RPMI7951 (cell line): ENCODE measurements at places on chromosomes 4 and X. TPM values are rescaled to one million over a fixed set of nuclear protein-coding genes. Genes with fewer than 3 reads are reported as not detected.

- DNase-seq, result no peak
Observed at GRCh38 chrX:70437011-70437410, 7.6 kb upstream of the DLG3 start.

DNA sequence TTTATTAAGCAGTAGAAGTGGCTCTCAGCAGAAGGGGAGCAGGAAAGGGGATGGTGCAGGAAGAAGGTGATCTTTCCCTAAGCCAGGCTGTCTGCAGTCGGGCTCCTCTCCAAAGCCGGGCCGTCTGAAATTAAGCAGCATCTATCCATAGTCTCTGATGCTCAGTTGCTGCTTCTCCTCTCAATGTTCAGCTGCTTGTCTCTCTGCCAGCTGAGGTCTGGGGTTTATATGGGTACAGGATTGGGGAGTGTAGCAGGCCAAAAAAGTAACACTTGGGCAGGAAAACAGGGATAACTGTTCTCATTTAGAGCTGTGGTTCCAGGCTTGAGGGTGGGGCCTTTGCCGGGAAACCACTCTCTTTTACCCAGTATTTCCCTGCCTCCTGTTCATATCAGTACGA, 39.2 kb upstream of the CCKAR start:
- no peak for DNase-seq

DNA sequence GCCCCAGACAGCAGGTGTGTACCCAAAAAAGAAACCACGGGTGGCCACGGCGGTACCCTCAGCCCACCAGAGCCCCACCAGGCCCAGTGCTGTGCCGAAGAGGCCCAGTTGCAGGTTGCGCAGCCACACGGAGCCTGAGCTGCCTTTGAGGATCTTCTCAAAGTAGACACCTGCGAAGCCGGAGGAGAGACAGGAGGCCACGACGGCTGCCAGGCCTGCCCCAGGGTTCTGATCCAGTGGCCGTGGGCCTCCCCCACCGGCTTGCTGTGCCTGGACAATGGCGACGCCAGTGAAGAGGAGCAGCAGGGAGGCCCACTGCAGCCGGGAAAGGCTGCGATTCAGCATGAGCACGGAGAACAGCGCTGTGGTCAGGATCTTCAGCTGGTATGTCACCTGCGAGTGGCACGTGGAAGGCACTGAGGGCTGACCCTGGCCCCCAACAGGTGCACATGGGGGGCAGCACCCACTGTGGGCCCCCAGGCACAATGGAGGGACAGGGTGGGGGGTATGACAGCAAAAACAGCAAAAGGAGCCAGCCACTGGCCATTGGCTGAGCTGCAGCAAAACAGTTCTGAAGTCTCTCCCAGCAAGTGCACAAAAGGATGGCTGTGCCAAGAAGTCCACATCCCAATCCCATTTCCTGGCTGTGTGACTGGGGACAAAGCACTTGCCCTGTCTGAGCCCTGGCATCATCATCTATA, 6.2 kb downstream of the SLC35A2 start:
- DNase-seq, result no peak

DNA sequence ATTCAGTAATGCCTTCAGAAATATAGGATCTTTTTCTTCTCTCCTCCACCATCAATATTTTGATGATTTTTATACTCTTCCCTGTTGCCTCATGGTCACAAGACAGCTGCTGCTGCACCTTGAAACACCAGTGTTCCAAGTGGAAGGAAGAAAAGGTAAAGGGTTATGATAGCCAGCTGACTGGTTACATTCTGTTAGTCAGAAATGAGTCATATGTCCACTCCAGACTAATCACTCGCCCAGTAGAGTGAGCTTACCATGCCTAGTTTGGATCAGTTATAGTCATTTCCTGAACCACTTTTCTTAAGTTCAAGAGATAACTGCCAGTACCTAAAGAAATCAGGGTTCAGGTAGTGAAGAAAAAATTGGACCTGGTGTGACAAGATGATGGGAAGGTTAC, 532.3 kb upstream of the SMIM31 start:
- DNase-seq, result no peak

DNA sequence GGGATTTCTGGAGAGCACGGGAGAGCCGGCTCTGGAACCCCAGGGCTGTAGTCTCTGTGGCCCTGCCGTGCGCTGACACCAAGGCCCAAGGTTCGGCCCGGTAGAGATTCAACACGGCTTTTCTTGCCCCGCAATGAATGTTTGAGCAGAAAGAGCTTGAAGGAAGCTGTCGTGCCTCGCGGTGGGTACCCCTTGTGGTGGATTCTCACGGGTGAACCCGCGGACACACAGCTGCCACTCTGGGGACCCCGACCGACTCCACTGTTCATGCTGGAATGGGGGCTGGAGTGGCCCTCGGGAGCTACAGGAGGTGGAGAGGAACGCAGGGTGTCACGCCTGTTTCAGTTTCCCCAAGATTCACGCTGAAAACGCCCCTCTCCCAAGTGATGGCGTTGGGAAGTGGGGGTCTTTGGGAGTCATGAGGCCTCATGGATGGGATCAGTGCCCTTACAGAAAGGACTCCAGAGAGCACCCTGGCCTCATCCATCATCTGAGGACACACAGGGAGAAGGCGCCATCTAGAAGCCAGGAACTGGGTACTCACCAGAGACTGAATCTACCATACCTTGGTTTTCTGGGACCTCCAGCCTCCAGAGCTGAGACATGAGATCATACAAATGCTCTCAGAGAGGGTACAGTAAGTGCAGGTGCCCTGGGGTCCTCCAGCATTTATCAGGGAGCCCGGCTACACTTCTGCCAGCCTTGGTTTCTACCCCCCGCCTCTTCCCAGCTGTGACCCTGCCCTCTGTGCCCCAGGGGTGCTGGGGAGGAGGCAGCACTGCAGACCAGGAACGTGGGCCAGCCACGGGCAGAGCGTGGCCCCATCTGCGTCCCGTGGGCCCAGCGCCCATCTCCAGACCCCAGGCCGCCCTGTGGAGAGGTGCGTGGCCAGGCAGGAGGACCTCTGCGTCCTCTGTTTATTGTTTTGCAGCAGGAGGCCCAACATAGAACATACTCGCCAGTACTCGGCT, 6.4 kb downstream of the SLC25A6 start:
- no peak for DNase-seq

DNA sequence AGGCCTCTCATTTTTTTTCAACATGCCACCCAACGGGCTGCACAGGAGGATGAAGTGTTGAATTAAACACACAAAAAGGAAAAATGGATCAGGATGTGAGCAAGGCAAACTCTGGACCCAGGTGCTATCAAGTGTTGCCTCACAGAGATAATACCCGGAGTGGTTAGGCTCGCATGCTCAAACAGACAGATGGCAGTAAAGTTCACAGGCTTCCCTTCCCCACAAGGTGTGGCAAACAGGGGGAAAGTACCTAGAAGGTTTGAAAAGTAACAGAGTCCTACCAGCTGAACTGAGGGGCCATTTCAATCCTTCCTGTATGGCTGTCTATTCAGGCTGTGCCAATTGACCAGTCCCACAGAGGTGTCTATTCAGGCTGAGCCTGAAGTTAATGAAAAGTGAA, 123.9 kb upstream of the GC start:
- DNase-seq, result no peak

TMEM192 gene
- 3.0 and 4.1 TPM in 2 replicates for total RNA-seq

RAB33A gene
- 1.6 and 2.0 TPM in 2 replicates for total RNA-seq

SPON2 gene
- total RNA-seq, result 3.8 and 7.7 TPM in 2 replicates
